ENCODE measurements at places on chromosomes 2 and 18.
A peak's percentile ranks its signal among the peaks of the same experiment; 100 is the strongest.

- no peak for DNase-seq
Observed at GRCh38 chr2:195316486-195316885, 340.5 kb upstream of the SLC39A10 start.

DNA sequence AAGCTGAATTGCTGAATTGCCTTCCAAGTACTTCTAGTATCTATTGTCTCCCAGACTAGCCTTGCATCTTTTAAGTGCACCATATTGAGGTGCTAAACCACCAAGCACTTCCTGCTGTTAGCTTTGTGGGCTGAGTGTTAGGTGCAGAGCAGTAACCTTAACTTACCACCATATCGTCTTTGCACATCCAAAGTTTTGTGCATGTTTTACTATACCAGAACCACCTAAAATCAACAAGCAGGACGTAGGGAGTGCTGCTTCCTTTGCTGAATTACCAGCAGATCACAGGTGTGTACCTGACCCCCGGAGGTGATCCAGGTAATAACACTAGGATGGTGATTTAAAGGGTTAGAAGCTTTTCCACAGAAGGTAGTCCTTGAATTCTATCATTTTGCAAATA lies 359.9 kb upstream of the HNRNPA3 start:
- no peak for DNase-seq

- DNase-seq = no peak
Observed at GRCh38 chr2:160459538-160460332, 33.9 kb downstream of the RBMS1 start.

- DNase-seq = no peak
Observed at GRCh38 chr18:12397793-12398192, 9.9 kb upstream of the PRELID3A start.

DNA sequence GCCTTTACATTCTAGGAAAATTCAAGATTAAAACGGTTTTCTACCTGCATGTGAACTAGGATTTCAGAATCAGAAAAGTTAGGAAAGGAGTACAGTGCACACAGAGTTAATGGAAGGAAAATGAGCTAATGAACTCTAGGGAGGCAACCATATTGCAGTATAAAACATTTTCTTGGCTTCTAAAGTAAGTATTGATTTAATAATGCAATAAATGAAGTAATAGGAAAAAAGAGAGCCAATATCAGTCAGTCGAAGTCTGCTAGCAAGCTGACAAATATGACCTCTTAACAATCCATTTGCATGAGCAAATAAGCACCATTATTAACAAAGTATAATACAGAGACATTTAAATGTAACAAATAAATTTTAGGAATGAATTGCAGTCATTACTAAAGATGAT lies 80.2 kb upstream of the COL3A1 start:
- DNase-seq = no peak

GRCh38 chr2:31079665-31080064 lies 58.6 kb downstream of the GALNT14 start:
- DNase-seq = no peak

DNA sequence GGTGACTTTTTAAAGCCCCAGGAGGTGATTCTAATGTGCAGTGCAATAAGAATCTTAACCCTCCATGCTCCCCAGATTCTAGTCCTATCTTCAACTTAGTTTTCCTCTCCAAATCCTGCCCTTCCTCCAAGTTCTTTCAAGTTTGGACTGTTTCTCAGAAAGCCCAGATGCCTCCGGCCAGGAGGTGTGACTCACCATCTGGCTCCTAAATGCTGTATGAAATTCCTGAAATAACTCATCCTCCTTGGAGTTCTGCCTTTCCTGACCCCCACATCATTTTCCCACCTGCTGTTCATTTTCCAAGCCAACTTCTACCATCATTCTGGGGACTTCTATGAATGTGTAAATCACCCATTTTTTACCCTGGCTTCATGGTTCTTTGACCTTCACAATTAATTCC lies 118.2 kb upstream of the NOL4 start:
- DNase-seq = no peak

GRCh38 chr2:236871500-236872001 lies 214.1 kb upstream of the COPS8 start:
- DNase-seq = no peak

DNA sequence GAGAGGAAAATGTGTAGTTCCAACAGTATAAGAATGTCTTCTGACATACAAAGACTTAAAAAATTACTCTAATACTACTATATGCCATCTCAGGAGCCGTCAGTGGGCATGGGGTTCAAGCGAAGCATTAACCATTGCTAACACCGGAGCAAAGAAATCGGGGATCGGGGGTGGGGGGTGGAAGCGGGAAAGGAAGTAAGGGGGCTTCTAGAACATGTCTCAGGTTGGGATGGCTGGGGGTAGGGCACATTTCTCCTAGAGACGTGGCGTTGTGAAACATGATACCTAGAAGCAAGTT lies 702 bp downstream of the LMAN1 start:
- no peak for DNase-seq

DNA sequence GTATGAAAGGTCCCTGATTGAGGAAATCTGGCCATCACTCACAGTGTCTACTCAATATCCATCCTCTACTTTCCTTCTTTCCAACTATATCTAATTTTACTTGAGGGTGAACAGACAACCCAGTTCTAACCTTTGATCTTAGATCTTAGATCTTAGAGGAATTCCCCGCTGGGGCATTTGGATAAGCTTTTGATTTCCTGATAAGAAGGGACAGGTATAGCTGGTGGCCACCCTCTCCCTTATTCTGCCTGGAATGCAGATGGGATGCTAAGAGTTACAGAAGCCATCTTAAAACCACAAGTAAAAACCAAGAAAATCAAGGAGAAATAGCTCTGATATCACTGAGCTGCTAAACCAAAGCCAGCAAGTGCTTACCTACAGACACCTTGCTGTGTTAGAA lies 77.2 kb upstream of the ACSL3 start:
- DNase-seq = no peak

GRCh38 chr2:156565066-156565710 lies 129.0 kb downstream of the GPD2 start:
- no peak for DNase-seq

GRCh38 chr2:36545871-36546416 lies 52.0 kb downstream of the FEZ2 start:
- DNase-seq = no peak

DNA sequence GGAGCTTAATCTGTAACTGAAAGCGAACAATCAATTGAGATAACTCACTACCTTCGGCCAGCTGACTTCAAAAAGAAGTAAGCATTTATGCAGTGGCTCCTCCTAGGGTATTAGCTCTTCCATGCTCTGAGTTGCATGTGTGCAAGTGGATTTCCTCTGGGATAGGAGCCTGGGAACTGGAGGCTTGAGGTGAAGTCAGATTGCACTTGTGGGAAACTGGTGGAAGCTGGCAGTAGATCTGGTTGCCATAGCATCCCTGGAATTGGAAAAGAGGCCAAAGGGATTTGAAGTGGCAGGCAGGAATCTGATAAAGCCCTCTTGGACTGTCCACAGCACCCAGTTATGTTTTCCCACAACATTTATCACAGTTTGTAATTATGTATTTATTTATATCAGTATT lies 50.6 kb upstream of the FMNL2 start:
- DNase-seq = no peak

GRCh38 chr2:17918789-17919188 lies 40.3 kb downstream of the KCNS3 start:
- DNase-seq = no peak

- no peak for DNase-seq
Observed at GRCh38 chr2:48601349-48601748, 16.3 kb upstream of the GTF2A1L start.

- no peak for DNase-seq
Observed at GRCh38 chr2:5677133-5677532, 15.1 kb upstream of the SOX11 start.

- DNase-seq = no peak
Observed at GRCh38 chr18:10002280-10002679, 88.5 kb downstream of the VAPA start.

DNA sequence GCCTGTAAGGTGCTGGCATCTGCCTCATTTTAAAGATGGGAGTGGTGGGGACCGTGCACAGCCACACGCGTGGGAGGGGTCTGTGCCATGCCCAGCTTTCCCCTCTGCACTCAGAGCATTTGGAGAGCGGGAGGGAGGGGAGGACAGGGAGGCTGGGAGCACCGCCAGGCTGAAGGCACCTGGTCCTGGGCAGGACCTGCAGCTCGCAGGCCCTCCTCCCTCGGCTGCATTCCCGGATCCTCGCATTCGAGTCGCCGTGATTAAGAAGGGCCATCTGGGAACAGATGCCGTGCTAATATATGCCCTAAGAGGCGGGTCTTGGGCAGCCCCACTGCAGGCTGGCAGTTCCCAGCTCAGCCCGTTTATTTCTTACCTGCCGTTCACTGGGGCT lies 84.0 kb downstream of the PTGR3 start:
- DNase-seq = no peak

GRCh38 chr18:63619661-63620060 lies 24.4 kb downstream of the SERPINB4 start:
- DNase-seq = no peak

DNA sequence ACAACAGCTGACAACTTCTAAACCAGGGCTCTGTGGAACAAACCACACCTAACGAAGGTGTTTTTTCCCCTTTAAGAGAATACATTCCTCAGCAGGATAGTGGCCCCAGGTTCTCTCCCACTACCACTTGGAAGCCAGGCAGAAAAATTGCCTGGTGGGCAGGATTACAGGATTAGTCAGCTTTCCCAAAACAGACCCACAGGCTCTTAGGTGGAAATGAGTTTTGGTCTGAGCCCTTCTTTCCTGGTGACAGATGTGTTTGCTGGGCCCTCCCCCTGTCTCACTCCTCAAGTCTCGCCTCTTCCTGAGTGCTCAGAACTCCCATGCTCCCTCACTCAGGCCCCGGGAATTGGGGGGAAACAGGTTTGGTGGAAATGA lies 139.4 kb upstream of the HAAO start:
- DNase-seq = no peak

DNA sequence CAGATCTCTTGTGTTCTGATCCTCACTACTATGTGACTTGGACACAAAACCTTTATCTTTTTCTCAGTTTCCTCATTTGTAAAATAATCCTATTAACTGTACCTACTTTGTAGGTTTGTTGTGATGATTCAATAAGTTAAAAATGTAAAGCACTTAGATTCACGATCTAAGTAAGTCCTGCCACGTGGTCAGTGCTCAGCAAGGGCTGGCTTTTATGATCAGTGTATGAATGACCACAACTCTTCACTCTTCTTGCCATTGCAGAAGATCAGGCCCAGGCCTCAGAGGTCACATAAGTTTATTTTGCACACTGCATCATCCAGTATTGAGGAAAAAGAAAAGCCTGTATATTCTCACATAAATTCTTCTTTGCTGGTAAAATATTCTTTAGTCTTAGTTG lies 1192.5 kb upstream of the ACVR2A start:
- no peak for DNase-seq

DNA sequence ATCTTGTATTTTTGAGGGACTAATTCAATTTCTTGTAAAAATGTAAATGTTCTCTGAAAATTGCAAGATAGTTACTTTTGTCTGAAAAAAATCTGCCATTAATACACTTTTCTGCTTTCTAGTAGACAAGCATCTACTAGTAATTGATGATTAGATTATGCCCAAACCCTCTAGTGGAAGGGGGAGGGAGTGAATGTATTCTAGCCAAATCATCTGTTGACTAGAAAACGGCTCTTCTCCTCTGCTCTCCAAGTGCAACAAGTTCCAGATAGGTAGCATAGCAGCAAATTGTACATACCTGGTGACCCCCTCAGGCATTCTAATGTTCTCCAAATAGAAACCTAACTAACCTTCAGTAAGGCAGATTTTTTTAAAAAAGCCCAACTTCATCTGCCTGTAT lies 58.6 kb downstream of the RELCH start:
- DNase-seq = no peak

DNA sequence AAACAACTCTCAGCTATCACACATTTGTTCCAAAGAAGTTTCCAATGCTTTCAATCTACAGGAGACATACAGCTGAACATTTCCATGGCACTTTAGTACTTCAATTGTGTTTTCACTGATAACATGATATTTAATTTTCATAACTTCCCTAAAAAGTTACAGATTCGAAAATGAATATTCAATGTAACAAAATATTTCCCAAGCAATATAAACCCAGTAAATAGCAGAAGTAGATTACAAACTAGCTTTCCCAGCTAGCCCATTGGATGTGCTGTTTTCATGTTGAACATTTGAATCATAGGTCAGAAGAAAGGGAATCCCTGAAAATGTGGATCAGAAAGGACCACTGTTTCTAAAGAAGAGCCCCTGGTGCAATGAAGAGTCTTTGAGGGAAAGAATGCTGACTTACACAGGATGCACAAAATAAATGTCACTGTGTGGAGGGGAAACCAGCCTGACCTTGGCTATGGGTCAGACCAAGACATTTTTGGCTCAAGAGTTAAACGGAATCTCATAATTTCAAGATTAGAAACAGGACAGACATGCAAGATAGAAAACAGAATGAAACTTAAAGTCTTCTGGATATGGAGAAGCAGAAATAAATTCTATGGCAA lies 22.5 kb downstream of the CYTIP start:
- no peak for DNase-seq

DNA sequence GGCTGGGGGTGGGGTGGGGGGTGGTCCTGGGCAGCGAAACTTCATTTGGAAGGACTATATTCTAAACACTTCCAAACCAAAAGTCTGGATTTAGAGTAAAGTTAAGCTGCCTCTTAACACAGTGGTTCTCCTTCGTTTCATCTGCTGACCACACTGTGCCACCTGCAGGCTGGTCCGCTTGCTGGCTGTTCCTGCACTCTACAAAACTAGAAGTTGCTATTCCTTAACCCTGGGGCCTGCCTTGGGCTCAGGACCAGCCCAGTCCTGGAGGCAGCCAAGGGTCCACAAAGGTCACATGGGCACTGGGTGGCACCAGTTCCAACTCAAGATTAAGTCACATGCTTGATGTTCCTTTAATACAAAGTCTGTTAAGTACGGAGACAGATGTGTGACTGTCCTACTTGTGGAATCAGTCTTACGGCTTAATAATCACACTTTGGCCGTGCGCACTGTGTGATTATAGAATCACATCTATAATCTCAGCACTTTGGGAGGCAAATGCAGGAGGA lies 195.4 kb downstream of the FAM210A start:
- peak; percentile 38 for DNase-seq

DNA sequence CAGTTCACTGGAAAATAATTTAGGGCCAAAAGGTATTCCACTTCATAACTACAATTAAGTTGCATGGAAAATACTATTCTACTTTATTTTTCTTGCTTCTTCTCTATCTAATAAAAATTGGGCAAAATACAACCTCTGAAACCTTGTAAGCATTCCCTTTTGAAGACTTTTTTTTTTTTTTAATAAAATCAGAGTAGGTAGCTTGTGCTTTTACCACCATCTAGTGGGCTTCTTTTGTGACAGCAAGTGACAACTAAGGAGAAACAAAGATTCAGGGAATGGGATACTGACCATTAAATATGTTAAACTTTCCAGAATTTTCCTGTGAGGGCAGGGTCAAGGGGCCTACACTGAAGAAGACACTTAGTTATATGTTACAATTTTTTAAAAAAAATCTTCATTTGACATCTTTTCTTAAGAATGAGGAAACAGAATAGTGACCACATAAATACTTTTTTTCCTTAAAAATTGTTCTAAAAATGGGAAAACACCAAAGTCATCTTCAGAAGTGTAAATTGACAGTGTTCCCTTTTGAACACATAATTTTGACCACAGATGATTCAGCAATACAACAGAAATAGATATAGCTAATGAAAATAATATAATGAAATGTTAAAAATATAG lies 1183.2 kb upstream of the ACVR2A start:
- DNase-seq = peak; percentile 57

GRCh38 chr2:73494031-73494430 lies 108.4 kb downstream of the ALMS1 start:
- no peak for DNase-seq

All from retina (tissue), 1 donor.